Sigmoid colon (tissue), 7 donors: ENCODE measurements at places on chromosomes 1 and 21. TPM values are rescaled to one million over a fixed set of nuclear protein-coding genes. Genes with fewer than 3 reads are reported as not detected.

SPATA45 gene
- not detected for total RNA-seq

- DNase-seq, result no peak
Measured at GRCh38 chr1:157237981-157238380, 99.8 kb upstream of the ETV3 start.

GRCh38 chr1:192435704-192436103 lies 118.9 kb downstream of the RGS21 start:
- no peak for DNase-seq

DNA sequence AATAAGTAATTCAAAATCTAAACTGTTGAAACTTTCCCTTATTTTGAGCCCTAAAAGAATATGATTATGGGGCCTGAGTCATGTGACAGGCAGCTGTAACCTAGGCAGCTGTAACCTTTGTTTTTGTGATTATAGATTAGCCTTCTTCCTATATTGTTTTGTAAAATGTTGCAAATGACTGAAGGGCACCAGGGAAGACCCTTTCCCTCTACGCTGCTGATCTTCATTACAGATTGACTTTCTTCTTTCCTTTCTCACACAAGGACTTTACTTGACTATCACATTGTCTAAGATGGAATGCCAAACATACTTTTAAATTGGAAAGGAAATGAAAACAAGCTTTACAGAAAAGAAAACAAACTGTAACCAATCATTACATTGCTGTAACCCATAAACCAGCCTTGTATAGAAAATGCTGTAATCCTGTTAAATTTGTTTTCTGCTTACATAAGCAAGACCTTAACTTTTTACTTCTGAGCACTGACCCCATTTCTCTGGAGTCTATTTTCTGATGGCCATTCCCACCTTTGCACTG lies 242.2 kb downstream of the RGS7 start:
- DNase-seq, result no peak

- DNase-seq, result no peak
Measured at GRCh38 chr1:23013657-23014056, 2.0 kb downstream of the TEX46 start.

GRCh38 chr1:221331273-221332183 lies 410.4 kb downstream of the DUSP10 start:
- no peak for DNase-seq

DNA sequence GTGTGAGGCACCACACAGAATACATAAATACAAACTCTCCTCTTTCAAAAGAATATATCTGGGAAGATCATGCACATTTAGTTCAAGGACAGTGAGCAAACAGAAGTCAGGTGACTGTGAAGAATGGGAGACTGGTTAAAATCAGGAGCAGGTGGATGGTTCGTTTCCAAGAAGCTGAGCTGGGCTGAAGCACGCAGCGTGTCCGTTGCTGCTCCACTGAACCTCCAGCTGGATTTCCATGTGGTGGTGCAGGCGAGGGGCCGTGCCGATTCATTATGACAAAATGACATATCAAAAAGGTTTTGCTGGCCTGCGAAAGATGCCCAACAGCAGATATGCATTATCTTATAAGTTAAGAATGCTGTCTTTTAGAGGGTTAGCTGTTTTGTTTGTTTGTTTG lies 66.0 kb downstream of the OLIG1 start:
- no peak for DNase-seq

DNA sequence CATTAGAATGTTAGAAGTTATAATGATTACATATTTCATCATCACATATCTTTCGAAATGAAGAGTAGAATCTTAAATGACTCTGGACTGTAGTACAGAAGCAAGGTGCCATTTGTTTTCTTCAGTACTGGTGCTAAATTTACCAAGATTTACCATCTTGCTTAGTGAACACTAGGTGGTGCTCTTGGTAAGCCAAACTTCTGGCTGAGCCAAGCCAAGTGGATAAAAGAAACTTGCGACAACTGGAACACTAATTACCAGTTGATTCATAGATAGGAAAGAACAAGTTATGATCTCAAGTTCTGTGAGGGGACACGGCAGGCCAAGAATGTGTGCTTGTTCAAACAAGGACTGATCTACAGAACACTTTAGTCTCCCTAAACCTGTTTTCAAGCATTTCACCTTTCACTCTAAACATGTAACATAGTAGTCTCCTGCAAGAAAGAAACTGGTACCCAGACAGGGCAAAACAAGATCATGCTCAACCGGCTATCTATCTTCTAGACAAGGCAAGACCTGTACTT lies 19.8 kb downstream of the SPRTN start:
- DNase-seq, result peak; percentile 75

GRCh38 chr1:96445302-96445701 lies 276.3 kb upstream of the PTBP2 start:
- no peak for DNase-seq

CLIC6 gene
- total RNA-seq, result 0.71 TPM

- no peak for DNase-seq
Measured at GRCh38 chr21:37273440-37273839, 6.3 kb upstream of the VPS26C start.

NUDT4B gene
- 3.0 TPM for total RNA-seq

FMO5 gene
- total RNA-seq, result 1.9 TPM

RUNX3 gene
- 1.2 TPM for total RNA-seq

KLF17 gene
- 0.16 TPM for total RNA-seq

STPG1 gene
- 2.3 TPM for total RNA-seq

GRCh38 chr21:36209626-36210171 lies 53.1 kb downstream of the DOP1B start:
- DNase-seq, result no peak

NPPB gene
- total RNA-seq, result not detected

DNA sequence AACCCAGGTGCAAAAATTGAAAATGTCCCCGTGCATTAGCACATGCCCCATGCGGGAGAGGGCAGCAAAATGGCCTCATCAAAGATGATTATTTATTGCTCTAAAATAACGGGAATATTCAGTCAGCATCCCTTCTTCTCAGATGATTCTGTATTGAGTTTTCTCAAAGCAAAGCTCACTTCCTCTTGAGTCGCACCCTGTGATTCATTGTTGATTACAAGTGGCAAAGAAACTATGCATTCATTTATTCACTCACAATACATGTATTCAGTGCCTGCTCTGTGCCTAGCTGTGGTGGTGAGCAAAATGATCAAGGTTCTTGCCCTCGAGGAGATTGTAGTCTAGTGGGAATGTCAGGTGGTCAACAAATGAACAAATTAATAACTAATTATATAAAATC lies 226.0 kb upstream of the KAZN start:
- no peak for DNase-seq

- peak; percentile 90 for DNase-seq
Measured at GRCh38 chr1:58755468-58755872, 28.4 kb downstream of the JUN start.

DNA sequence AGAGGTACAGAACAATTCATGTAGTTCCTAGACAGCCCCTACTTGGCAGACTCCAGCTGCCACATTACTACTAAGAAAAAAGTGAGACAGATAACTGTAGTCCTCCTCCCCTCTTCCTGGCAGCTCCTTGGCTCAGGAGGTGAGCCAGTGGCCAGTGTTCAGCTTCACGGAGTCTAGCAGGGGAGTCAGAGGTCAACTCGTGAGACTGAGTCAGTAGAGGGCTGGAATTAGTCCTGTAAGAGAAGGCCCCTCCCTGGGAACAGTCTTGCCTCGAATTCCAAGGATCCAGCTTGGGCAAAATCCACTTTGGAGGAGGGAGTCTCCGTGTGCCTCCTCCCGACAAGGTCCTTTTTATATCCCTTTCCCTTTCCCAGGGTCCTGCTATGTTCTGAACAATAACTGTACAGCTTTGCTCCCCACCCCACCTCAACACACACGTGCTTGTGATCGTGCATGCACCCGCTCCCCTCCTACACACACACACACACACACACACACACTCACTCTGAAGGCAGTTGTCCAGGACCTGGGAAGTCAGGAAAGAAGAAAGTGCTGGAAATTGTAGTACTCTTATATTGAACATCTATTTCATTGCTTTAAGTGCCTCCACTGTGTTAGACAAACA lies 22.5 kb upstream of the SLC27A3 start:
- peak; percentile 92 for DNase-seq

- no peak for DNase-seq
Measured at GRCh38 chr1:67484492-67484891, 54.3 kb upstream of the SERBP1 start.
